ENCODE measurements at places on chromosomes 1 and 21.

- DNase-seq: no peak
Measured at GRCh38 chr1:243705585-243705984, 144.5 kb downstream of the AKT3 start.

DNA sequence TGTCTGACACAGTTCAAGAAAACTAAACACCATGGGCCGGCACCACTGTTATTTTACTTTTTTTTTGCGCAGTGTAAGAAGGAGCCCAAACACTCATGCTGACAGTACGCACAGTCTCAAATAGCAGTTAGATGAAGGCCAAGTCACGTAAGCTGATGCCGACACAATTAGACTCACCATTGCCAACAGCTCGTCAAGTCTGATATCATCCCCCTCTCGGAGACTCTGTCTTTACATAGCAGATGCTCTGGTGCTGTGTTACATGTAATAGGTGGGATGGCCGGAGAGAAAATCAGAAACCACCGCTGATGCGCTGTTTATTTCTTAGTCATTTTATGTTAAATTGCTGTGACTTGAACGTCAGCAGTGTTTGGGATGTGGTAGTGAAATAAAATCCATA is 49.3 kb downstream of the TGFB2 start:
- DNase-seq: peak; percentile 60

DNA sequence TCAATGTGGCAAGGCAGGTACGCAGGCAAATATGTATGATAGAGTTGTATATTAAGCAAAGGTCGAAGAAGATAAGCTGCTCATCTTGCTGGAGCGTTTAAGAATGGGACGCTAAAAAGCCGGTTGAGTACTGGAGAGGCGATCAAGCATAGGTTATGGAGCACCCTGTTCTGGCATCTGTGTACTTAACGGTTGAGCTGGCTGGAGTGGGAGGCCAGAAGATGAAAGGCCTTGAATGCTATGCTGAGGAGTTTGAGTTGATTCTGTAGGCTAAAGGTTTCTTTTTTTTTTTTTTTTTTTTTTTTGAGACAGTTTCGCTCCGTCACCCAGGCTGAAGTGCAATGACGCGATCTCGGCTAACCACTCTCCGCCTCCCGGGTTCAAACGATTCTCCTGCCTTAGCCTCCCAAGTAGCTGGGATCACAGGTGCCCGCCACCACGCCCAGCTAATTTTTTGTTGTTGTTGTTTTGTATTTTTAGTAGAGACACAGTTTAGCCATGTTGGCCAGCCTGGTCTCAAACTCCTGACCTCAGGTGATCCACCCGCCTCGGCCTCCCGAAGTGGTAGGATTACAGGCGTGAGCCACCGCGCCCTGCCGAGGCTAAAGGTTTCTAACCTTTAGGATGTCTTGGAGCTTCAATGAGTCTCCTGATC is 850 bp upstream of the KHDC4 start:
- no peak for DNase-seq

- DNase-seq: no peak
Measured at GRCh38 chr1:201409440-201409839, 10.3 kb upstream of the LAD1 start.

- DNase-seq: no peak
Measured at GRCh38 chr1:155961937-155962336, 16.4 kb downstream of the ARHGEF2 start.

- no peak for DNase-seq
Measured at GRCh38 chr1:205668951-205669340, 11.4 kb downstream of the SLC45A3 start.

GRCh38 chr21:45467221-45467779 is 62.3 kb downstream of the COL18A1 start:
- DNase-seq: peak; percentile 30

- no peak for DNase-seq
Measured at GRCh38 chr1:96424877-96425276, 296.7 kb upstream of the PTBP2 start.

GRCh38 chr1:116310180-116310579 is 62.9 kb upstream of the ATP1A1 start:
- DNase-seq: peak; percentile 51

- no peak for DNase-seq
Measured at GRCh38 chr1:214920337-214920736, 162.2 kb upstream of the KCNK2 start.

- DNase-seq: no peak
Measured at GRCh38 chr21:44612029-44612486, at the start of gene KRTAP10-8. Gene KRTAP10-8 (plus strand): TSS chr21:44612079. CDS start chr21:44612101, 22 bp downstream.

DNA sequence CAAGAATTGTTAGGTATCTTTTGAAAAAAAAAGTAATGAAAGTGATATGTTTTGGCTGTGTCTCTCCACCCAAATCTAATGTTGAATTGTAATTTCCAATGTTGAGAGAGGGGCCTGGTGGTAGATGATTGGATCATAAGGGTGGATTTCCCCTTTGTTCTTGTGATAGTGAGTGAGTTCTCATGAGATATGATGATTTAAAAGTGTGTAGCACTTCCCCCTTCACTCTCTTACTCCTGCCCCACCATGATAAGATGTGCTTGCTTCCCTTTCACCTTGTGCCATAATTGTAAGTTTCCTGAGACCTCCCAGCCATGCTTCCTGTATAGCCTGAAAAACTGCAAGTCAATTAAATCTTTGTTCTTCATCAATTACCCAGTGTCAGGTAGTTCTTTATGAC is 70.7 kb downstream of the XCL2 start:
- no peak for DNase-seq

GRCh38 chr21:17577701-17578100 is 35.0 kb downstream of the BTG3 start:
- DNase-seq: no peak

DNA sequence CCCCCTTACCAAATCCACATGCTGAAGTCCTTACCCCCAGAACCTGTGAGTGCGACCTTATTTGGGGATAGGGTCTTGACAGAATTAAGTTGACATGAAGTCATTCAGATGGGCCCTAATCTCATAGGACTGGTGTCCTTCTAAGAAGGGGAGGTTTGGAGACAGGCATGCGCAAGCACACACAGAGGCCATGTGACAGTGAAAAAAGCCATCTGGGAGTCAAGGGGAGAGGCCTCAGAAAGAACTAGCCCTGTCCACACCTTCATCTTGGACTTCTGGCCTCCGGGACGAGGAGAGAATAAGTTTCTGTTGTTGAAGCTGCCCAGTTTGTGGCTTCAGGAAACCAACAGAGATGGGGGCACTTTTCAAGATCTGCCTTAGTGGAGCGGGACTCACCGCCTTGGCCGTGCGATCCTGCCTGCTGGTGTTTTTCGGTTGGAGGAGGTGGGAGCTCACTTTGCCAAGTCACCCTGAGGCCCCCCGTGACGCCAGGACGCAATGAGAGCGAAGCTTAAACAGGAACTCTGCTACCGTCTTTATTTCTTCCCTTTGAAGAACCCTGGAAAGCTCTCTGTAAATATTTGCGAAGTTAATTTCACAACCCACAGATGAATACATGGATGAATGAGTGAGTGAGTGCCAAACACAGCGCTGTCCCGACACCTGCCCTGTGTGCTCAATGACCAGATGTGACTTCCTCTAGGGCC is 42.5 kb upstream of the C1orf174 start:
- DNase-seq: no peak

DNA sequence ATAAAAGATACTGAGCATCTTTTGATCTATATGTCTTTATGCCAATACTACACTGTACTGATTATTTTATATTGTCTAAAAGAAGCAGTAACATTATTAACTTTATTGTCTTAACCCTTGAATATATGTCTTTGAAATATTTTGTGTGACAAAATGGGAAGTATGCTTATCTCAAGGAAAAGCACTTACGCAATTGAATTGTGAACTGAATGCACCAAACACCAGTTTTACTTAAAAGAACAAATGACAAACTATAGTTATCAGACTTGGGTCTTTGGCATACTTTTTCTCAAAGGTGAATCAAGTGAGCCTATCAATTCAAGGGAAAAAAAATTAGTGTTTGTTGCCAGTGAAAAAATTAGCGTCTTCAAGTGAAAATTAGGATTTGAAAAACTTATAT is 9.2 kb upstream of the SLC6A9 start:
- no peak for DNase-seq

DNA sequence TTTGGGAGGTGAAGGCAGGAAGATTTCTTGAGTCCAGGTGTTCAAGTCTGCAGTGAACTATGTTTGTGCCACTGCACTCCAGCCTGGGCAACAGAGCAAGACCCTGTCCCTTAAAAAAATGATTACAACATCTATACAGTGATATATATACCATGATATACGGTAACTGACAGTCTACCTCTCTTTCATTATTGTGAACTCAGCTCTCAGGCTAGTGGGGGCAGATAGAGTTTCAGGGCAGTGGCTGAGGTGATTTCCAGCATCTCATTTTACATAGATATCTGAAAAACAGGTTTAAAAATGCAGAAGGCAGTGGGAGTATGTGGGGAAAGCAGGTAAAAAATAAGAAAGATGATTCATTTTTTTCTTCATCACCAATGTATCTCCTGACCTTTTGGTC is 8.1 kb upstream of the NTNG1 start:
- DNase-seq: no peak

GRCh38 chr1:51240084-51240483 is 4.0 kb downstream of the RNF11 start:
- no peak for DNase-seq

- no peak for DNase-seq
Measured at GRCh38 chr21:45769294-45769693, 125.8 kb downstream of the PCBP3 start.

- no peak for DNase-seq
Measured at GRCh38 chr1:171769754-171770153, 11.7 kb upstream of the METTL13 start.

- no peak for DNase-seq
Measured at GRCh38 chr21:38384238-38384560, 114.1 kb downstream of the ERG start.

DNA sequence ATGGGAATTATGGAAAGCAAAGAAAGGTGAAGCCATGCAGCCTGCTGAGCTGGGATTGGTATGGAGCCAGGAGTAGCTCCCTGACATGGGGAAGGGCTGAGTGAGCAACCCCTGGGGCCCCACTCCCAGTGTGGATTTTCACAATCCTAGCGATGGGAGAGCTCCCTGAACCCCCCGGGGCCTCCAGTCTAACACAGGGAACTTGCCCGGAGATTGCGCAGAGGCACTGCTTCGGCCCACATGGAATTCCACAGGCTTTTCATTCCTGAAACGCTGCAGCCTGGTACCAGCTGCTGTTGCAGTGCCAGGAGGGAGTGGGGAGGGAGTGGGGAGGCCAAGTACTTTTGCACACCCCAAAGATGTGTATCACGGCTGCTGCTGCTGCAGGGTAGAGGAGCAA is 110.4 kb upstream of the C21orf91 start:
- peak; percentile 45 for DNase-seq

GRCh38 chr1:223189903-223190724 is 47.1 kb upstream of the TLR5 start:
- DNase-seq: no peak

GRCh38 chr1:164840936-164841335 is 282.0 kb downstream of the PBX1 start:
- DNase-seq: no peak

DNA sequence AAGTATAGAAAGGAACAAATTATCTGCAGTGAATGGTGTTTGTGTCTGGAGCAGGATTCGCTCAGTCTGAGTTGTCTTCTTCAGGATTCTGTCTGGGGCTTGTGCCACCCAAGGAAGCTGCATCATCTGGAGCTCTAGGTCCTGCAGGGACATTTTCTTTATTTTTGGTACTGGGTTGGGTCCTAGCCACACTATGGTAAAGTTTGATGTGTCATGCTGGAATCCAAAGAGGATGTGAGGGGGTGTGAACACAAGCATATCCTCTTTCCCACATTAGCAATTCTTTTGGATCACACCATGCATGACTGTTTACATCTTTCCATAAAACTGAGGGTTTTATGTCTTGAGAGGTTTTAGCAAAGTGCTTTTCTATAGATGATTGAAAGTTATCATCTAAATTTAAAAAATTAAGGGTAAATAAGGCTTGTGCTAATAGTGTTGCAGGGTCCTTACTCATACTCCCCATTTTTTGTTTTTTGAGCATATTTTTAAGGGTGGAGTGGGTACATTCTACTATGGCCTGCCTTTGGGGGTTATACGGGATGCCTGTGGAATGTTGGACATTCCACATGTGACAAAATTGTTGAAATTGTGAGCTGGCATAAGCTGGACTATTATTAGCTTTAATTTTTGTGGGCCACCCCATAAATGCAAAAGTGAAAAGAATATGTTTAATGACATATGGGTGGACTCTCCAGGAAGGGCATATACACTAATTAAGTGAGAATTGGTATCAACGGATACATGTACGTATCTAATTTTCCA is 152.0 kb upstream of the HMCN1 start:
- DNase-seq: no peak

GRCh38 chr1:68255301-68255700 is 23.0 kb upstream of the WLS start:
- no peak for DNase-seq

GRCh38 chr1:155184835-155185782 is 11.5 kb downstream of the TRIM46 start:
- DNase-seq: peak; percentile 47

DNA sequence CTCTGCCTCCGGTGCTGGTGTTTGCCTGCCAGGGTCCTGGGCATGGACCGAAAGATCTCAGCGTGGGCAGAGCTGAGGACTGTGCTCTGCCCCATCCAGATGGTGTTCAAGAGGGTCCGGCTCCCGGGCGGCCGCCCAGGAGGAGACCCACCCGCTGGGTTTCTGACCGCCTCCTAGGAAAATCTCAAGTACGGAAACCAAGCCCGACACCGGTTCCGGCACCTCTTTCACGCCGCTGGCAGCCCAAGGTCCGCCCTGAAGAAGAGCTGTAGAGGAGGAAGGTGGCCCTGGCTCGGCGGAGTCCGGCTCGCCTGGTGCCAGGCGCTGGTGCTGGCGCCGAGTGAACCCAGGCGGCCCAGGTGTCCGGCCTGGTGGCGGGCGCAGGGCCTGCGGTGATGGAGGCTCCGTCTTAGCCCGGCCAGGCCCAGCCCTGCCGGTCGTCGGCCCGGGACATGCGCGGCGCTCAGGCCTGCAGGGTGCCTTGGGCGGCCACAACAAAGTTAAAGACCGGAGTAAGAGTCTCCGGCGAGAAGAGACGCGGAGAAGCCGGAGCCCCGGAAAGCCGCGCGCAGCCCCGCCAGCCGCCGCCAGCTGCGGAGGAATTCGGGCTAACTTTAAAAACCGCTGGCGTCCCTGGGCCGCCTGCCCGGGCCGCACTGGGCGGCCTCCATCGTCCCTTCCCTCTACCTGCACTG is 1.5 kb downstream of the GRIK3 start:
- DNase-seq: no peak

All from left hindlimb (tissue), 1 donor.